Activated naive CD4-positive, alpha-beta T cell treated with anti-CD3 and anti-CD28 coated beads for 36 hours (primary cell): ENCODE measurements at places on chromosomes 3 and 15. TPM values are rescaled to one million over a fixed set of nuclear protein-coding genes. Genes with fewer than 3 reads are reported as not detected.

DNA sequence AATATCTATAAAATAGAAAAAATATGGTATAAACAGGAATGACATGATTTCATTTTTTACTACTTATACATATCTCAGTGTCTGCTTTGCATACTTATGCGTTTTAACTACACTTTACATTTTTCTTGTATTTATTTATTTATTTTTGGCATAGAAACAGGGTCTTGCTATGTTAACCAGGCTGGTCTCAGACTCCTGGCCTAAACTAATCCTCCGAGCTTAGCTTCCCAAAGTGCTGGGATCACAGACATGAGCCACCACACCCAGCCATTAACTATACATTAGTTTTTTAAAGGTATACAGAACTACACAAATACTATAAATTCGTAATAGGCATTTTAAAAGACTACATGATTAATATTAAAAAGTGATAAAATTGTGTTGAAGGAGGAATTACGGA, 9.1 kb downstream of the ADAM10 start:
- peaks cover 4% of the 10 kb centered on the region for H3K36me3 ChIP-seq
- H3K4me3 ChIP-seq, result no peak overlapping the region
- DNase-seq, result no peak
- H3K4me1 ChIP-seq, result peaks cover 67% of the 10 kb centered on the region

DNA sequence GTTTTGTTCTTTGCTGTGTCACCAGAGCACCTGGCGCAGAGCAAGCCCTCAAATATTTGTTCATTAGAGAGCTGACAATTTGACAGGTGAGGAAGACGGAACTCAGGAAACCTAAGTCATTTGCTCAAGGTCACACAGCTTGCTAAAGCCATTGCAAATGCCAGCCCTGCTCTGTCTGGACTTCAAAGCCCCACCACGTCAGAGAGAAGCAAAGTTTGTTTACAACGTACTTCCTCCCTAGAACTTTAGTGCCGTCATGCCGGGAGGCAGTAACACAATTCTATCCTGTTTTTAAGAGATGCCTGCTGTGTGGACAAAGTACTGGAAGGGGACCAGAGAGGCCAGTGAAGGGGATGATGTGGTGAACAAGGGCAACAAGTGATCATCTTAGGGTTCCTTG, 216.6 kb upstream of the PRICKLE2 start:
- H3K4me3 ChIP-seq, result no peak overlapping the region
- no peak overlapping the region for H3K27ac ChIP-seq
- H3K4me1 ChIP-seq, result peaks cover 2% of the 10 kb centered on the region
- H3K27me3 ChIP-seq, result peaks cover 47% of the 10 kb centered on the region
- no peaks in the 10 kb centered on the region for H3K36me3 ChIP-seq

The ALDH1L1 gene
- not detected for total RNA-seq

GRCh38 chr3:155548195-155548594, 196.7 kb downstream of the PLCH1 start:
- no peak for DNase-seq
- H3K4me3 ChIP-seq, result no peak overlapping the region
- H3K27ac ChIP-seq, result no peak overlapping the region
- no peaks in the 10 kb centered on the region for H3K4me1 ChIP-seq

- no peak for DNase-seq
- H3K4me3 ChIP-seq, result no peak overlapping the region
- H3K27me3 ChIP-seq, result no peaks in the 10 kb centered on the region
- H3K27ac ChIP-seq, result no peak overlapping the region
- no peaks in the 10 kb centered on the region for H3K4me1 ChIP-seq
These were observed 18.6 kb downstream of the CSTA start for GRCh38 chr3:122343654-122344053.

The ST8SIA2 gene
- total RNA-seq, result not detected

DNA sequence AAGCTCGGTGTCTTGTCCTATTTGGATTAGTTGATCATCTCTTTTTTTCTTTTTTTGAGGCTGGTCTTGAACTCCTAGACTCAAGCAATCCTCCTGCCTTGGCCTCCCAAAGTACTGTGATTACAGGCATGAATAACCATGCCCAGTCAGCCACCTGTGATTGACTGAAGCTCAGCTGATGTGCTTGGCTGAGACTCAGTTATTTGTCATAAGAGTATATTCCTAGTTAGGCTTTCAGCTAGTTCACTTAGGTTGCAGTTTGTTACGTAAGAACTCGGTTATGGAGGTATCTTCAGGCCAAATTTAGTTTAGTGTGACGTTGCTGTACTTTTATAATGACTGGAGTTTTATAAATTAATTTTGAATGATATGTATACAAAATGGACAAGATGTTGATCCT, 365.0 kb downstream of the SV2B start:
- DNase-seq, result no peak
- H3K4me3 ChIP-seq, result no peak overlapping the region
- H3K36me3 ChIP-seq, result no peaks in the 10 kb centered on the region

The SNTN gene
- total RNA-seq, result not detected

The JMJD7 gene
- total RNA-seq, result 18.7 TPM

- H3K4me3 ChIP-seq, result peak overlapping the region; percentile 68
- DNase-seq, result peak; percentile 30
- peaks cover 71% of the 10 kb centered on the region for H3K36me3 ChIP-seq
- H3K27me3 ChIP-seq, result no peaks in the 10 kb centered on the region
- peaks cover 66% of the 10 kb centered on the region for H3K4me1 ChIP-seq
These were observed 4.0 kb upstream of the SATB1 start for GRCh38 chr3:18428991-18429745.

DNA sequence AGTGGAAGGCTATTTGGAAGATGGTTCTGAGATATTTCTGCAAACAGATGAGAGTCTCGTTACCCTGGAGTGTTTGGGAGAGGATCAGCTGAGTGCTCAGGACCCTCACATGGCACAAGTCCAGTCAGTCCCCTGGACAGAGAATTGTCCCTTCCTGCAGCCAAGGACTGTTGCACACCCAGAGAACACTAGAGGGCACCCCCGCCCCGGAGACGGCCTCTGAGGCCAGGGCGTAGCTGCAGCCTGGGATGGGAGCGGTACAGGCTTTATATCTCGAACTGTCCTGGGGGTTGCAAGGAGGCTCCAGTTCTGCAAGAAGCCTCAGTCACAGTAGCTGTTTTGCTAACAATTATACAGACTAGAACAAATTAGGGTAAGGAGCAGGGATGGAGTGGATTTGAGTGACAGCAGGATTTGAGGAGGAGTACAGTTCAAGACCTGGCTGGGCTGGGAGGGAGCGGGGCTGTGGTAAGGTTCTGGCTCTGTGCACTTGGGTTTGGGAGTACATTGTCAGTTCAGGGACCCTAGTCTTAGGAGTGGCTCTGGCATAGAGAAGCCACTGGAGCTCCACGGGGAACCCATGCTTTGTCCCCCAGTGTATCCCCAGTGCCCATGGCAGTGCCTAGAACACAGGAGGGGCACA, 67.6 kb upstream of the HACD2 start:
- H3K4me3 ChIP-seq, result no peak overlapping the region
- no peaks in the 10 kb centered on the region for H3K4me1 ChIP-seq
- H3K27me3 ChIP-seq, result peaks cover 2% of the 10 kb centered on the region
- peak; percentile 63 for DNase-seq

- H3K36me3 ChIP-seq, result no peaks in the 10 kb centered on the region
- no peak overlapping the region for H3K27ac ChIP-seq
- H3K4me3 ChIP-seq, result no peak overlapping the region
- no peaks in the 10 kb centered on the region for H3K4me1 ChIP-seq
These were observed 53.8 kb downstream of the SST start for GRCh38 chr3:187616307-187616972.

- no peaks in the 10 kb centered on the region for H3K36me3 ChIP-seq
- H3K4me3 ChIP-seq, result no peak overlapping the region
- no peak for DNase-seq
- H3K27ac ChIP-seq, result no peak overlapping the region
These were observed 297.7 kb upstream of the NR2E3 start for GRCh38 chr15:71512682-71513006.

GRCh38 chr3:144429719-144430121, 458.1 kb downstream of the DIPK2A start:
- no peak overlapping the region for H3K27ac ChIP-seq
- H3K4me1 ChIP-seq, result no peaks in the 10 kb centered on the region
- H3K27me3 ChIP-seq, result peaks cover 3% of the 10 kb centered on the region
- H3K36me3 ChIP-seq, result no peaks in the 10 kb centered on the region
- DNase-seq, result no peak

DNA sequence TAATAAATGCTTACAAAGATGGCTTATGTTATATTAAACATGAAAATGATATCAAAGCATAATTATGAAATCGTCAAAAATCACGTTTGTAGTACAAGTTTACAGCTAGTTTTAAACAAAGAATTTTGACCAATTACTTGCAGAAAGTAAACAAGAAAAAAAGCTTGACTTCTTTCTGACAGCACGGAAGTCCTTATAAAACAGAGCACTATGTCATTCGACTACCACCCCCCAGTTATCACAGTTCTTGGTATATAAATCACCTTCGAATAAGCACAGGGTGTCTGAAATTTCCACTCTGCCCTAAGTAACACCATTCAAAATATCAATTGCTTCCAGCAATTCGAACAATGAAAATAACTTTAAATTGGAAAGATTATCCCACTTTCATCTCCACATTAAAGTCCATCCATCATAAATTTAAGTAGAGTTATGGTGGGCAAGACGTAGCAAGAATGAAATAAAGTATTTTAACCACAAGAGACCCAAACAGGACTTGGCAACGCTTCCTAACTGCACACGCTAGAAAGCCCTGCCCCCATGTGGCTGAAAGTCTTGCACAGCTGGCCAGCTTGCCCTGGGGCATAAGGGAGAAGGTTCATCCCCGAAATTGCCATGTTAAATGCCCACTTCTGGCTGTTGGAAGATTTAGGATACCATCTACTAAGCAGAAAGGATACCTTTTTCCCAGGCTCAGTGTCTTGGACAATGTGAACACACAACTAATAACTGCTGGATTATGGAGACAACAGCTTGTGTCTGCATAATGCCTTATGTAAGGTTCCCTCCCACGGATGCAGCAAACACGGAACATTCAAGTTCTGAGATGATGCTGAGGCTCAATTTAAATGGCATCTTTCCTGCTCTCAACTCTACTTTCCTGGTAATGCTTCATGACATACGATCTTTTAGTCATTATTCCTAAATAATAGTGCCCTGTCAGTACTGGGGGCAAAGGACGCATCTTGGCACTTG, 116.4 kb upstream of the TJP1 start:
- no peaks in the 10 kb centered on the region for H3K36me3 ChIP-seq
- H3K27ac ChIP-seq, result no peak overlapping the region
- peaks cover 30% of the 10 kb centered on the region for H3K27me3 ChIP-seq
- H3K4me3 ChIP-seq, result no peak overlapping the region

The NR1I2 gene
- 0.89 TPM for total RNA-seq

The STAC gene
- not detected for total RNA-seq

- H3K27me3 ChIP-seq, result no peaks in the 10 kb centered on the region
- DNase-seq, result no peak
- H3K4me3 ChIP-seq, result no peak overlapping the region
- H3K27ac ChIP-seq, result no peak overlapping the region
These were observed 35.7 kb downstream of the TRPM1 start for GRCh38 chr15:31065824-31066223.

DNA sequence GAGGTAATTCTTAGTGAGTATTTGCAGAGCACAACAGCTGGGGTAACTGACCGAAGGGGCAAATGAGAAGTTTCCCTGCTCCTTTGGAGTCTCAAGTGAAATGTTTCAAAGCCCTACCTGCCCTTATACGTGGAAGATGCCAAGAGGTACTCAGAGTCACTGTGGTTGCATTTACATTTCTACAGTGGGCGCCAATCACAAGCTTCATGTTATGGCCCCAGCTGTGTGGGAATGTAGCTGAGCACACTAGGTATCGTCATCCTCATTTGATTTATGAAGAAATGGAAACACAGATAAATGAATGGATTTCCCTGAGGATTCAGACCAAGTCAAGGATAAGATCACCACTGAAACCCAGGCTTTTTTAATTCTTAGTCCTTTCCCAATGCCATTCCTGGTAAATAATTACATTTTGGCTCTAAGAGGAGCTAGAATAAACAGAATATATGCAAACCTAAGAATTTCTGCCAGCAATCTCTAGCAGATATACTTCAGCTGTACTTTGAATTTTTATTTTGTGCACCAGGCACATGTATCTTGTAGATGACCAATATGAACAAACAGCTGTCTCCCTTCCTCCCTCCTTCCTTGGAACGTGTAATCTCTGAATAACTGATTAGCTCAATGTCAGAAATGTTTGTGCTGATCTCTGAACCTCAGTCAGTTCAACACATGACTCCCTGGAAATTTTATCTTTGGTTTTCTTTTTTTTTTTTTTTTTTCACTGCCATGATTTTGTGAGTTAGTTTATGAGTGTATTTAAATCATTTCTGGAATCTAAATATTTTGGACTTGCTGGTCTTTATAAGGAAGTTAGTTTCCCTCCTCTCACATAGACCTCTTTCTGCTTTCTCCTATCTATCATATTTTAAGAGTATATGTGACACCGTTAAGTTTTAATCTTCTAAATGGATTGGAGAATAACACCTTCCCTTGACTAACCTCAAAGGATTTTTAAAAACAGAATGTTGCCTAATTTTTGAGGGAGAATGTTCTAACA, 69.2 kb downstream of the MAP2K5 start:
- H3K36me3 ChIP-seq, result peaks cover 4% of the 10 kb centered on the region
- DNase-seq, result no peak
- H3K27me3 ChIP-seq, result no peaks in the 10 kb centered on the region
- H3K27ac ChIP-seq, result no peak overlapping the region
